ENCODE measurements at places on chromosomes 6 and 20. TPM values are rescaled to one million over a fixed set of nuclear protein-coding genes. Genes with fewer than 3 reads are reported as not detected.

Gene PTPRA
- 103 TPM for total RNA-seq

Gene FAM209A
- not detected for total RNA-seq

Gene MACROD2
- total RNA-seq = 58.1 TPM

Gene UFL1
- 17.1 TPM for total RNA-seq

Gene PPP1R14C
- total RNA-seq = 30.2 TPM

Gene LY6G6F
- total RNA-seq = 0.36 TPM

Gene TBX18
- total RNA-seq = 22.1 TPM

Gene SLC2A10
- total RNA-seq = 8.0 TPM

Gene CPXM1
- total RNA-seq = 19.9 TPM

Gene FUT9
- 73.0 TPM for total RNA-seq

Gene VIP
- total RNA-seq = 0.18 TPM

Gene DUSP22
- total RNA-seq = 26.0 TPM

Gene TBC1D22B
- total RNA-seq = 8.1 TPM

Gene EPB41L2
- total RNA-seq = 45.4 TPM

Gene MCHR2
- 0.91 TPM for total RNA-seq

Gene RFX6
- not detected for total RNA-seq

Gene MRAP2
- 15.8 TPM for total RNA-seq

Gene SULF2
- 22.6 TPM for total RNA-seq

Gene RRAGD
- total RNA-seq = 39.9 TPM

Gene PSORS1C2
- not detected for total RNA-seq

Gene BEND6
- total RNA-seq = 12.6 TPM

Gene LHFPL5
- 1.00 TPM for total RNA-seq

Gene HTR1B
- total RNA-seq = 2.3 TPM

Gene SNAP25
- total RNA-seq = 79.8 TPM

Gene IMPG1
- total RNA-seq = 0.36 TPM

Gene DEFB124
- total RNA-seq = not detected

Gene PRKN
- 11.5 TPM for total RNA-seq

Gene EDN3
- 1.2 TPM for total RNA-seq

Gene PRND
- 2.7 TPM for total RNA-seq

Gene TULP1
- total RNA-seq = 0.54 TPM

Gene PGBD1
- total RNA-seq = 12.0 TPM

Gene ETV7
- total RNA-seq = not detected

Gene JPH2
- 0.36 TPM for total RNA-seq

Gene NRSN1
- total RNA-seq = 26.8 TPM

Gene SLC18B1
- total RNA-seq = 18.2 TPM

Gene CCM2L
- total RNA-seq = 4.8 TPM

Gene TXNDC5
- 38.6 TPM for total RNA-seq

Gene TGM2
- 10.8 TPM for total RNA-seq

Gene PGC
- total RNA-seq = 0.36 TPM

Gene SENP6
- total RNA-seq = 219 TPM

Measured in cerebellum (tissue), 4 donors.